ENCODE measurements at places on chromosomes 13 and 19.
A peak's percentile ranks its signal among the peaks of the same experiment; 100 is the strongest.

- no peak for DNase-seq
Observed at GRCh38 chr13:34294483-34295129, 476.7 kb downstream of the RFC3 start.

GRCh38 chr13:25882466-25883357 is 169.1 kb downstream of the SHISA2 start:
- DNase-seq = no peak

DNA sequence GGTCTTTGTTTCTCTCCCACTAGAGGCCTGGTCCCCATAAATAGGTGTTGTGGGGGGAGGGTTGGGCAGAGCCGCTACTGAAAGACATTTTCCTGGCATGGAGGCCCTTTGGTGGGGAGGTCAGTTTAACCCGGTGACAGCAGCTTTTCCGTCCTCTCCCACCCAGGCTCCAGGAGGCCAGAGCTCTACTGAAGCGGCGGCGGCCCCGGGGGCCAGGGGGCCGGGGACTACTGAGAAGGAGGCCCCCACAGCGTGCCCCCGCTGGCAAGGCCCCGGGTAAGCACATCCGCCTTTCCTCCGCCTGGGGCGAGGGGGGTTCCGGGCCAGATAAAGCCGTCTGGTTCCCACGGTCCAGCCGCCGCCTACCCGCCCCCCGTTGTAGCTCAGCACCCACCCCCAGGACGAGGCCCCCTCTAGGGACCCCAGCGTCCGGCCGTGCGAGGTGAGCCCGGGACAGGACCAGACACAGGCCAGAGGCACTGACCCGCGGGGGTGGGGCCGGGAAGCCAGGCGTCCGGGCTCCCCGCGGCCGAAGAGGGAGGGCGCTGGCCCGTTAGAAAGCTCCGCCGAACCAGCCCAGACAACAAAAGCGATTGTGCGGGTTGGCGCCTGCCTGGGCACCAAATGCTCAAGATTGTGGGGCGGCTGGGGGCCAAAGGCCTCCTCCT is 1.1 kb upstream of the LTBP4 start:
- DNase-seq = no peak

DNA sequence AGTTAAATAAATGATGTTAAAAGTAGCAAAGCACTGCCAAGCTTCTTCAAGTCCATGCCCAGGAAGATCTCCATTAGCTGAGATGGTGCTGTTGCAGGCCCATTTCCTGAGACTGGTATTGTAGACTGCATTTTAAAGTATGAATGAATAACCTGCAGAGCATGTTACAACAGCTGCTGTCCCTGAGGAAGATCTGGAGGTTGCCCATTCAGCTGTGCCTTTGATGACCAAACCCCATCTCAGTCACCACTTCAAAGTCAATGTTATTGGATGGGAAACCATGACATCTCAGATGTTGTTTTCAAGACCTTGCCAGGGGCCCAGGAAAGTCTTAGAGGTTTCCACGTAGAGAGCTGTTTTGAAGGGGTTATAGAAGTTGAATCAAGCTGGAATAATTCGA is 281.3 kb downstream of the MTUS2 start:
- DNase-seq = no peak

- DNase-seq = no peak
Observed at GRCh38 chr19:15199661-15200552, 888 bp downstream of the NOTCH3 start.

DNA sequence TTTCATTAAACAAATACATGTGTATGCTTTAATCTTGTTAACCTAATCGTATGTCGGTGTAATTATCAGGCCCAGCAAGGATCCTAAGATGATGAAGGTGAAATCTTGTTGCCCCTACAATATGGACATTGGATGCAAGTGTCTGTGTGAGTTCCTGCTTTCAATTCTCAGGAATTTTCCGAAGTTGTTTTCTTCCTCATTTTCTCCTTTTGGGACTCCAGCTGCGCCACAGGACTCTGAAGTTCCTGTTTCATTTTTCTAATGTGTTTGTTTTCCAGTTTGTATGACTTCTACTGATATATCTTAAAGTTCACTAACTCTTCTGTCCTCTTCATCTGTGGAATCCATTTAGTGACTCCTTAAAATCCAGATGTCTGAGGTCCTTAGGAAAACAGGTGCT is 11.9 kb upstream of the OR7D2 start:
- DNase-seq = no peak

DNA sequence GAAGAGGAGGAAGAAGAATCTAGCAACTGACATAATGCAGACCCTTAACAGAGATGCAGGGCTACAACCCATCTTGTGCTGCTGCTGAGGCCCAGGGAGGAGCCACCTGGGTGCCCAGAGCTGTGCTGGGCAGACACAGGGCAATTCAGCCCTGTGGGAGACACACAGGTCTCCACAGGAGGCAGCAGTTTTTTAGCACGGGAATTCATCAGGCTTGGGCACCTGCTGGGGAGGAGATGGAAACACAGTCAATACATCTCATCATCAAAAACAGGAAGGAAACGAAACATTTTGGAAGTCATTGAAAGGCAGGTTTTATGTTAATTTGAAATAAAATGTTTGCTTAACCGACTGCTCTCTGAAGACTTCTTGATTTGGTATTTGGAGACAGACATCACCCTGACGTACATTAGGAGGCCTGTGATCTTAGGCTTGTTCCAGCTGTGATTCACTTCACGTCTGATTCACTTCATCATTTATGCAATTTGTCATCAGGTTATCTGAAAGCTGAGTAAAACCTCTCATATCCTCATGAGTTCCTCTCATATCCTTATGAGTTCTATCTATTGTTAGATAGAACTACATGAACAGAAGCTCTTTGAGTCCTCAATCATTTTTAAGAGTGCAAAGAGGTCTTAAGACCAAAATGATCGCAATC is 77.4 kb downstream of the CYSLTR2 start:
- no peak for DNase-seq

GRCh38 chr13:98825659-98826058 is 73.2 kb upstream of the SLC15A1 start:
- DNase-seq = no peak

DNA sequence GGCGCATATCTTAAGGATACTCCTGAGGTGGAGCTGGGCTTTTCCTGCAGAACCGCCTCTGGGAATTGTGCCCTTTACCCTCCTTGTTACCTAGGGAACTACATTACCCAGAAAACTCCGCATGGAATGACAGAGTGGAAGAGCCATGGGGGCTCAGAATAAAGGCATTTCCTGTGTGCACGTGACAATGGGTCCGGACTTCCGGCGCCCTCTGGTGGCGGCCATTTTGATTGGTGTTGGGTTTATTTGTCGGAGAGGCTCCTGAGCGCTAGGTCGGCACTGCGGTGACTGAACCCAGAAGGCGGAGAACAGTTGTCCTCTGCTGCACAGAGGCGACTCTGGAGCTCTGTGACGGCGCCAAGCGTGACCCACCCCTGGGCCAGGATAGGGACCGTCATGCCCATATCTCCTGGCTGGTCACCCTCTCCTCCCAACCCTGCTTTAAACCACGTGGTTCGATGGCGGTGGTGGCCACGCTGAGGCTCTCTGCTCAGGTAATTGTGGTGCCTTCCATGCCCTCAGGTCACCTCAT is at the start of gene ZNF587B:
ZNF587B (plus strand) TSS at position 229 of the 532 bp plus-strand sequence; CDS start at position 459, 230 bp downstream.
- DNase-seq = peak; percentile 22

DNA sequence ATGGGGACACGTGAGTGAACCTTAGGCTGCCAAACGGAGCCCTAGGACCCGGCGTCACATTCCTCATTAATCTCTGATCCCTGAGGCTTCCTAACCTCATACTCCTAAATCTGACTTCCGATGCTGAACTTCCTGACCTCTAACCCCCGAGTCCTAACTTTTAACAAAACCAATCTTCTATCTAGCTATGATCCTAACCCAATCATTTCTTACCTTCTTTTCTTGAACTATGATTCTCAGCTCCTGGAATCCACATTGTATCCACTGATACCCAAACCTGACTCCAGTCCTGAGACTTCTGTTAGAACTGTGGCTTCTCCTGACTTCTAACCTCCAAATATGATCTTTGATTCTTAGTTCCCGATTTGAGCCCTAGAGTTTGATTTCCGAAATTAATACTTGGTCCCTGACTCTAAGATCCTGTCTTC is 447 bp downstream of the NFKBIB start:
- DNase-seq = no peak

DNA sequence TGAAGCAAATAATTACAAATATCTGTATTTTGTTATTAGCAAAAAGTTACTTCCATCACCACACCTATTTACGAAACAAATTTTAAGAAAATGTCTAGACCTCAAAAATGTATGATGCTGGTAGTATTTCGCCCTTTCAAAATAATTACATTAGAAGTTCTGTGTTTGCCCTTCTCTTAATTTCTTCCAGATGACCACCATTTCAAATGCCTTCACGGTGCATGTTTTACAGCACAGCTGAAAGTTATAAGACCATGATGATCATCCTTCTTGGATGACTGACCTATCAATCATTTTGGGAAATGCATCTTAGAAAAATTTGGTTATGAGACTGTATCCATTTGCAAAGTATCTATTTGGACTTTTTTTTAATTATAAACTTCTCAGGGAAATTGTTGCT is 390.8 kb downstream of the SLITRK6 start:
- no peak for DNase-seq

DNA sequence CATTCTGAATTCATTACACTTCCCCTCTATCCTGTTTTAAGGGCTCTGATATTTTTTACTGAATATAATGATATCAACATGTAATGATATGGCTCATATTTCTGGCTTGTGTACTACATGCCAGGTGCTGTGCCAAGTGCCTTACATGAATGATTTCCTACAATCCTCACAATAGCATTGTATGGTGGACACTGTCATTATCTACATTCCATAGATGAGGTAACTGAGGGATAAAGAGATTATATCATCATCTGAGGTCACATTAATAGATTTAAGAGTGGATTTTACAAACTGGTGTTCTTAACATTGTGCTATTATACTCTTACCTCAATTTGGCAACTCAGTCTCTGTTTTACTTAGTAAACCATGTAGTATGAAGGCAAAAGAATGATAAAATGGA is 502.0 kb downstream of the LIG4 start:
- DNase-seq = no peak

DNA sequence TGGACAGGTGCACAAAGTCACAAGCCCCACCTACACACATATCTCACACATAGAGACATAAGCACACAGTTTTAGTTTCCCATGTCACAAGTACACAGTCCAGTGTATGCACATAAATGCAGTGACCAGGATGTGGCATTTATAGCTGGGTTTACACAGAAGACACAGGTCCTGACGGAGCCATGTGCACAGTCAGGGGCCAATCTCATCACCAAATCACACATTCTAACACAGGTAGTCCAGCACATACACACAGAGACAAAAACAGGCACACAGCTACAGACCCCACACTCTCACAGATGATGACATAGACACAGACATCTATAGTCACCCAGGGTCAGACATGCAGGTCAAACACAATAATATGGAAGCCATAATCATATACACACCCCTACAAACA is 2.1 kb downstream of the NUMBL start:
- DNase-seq = no peak

DNA sequence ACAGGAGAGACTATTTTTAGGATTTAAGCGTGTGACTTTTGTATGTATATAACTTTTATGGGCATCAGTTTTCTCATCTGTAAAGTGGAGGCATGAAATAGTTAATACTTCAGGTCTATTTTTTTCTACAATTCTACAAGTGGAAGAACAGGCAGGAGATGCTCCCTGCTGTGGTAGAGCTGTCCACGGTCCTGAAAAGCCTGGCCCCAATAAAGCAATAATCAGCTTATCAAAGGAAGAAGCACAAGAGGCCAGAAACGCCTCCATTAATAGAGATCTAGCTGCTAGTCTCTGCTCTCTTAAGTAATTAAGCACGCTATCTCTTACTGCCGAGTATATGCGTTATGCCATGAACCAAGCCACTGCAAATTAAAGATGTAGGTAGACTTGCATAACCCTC is 28.0 kb upstream of the WASF3 start:
- no peak for DNase-seq

- no peak for DNase-seq
Observed at GRCh38 chr13:67232384-67232783, 2.2 kb upstream of the PCDH9 start.

DNA sequence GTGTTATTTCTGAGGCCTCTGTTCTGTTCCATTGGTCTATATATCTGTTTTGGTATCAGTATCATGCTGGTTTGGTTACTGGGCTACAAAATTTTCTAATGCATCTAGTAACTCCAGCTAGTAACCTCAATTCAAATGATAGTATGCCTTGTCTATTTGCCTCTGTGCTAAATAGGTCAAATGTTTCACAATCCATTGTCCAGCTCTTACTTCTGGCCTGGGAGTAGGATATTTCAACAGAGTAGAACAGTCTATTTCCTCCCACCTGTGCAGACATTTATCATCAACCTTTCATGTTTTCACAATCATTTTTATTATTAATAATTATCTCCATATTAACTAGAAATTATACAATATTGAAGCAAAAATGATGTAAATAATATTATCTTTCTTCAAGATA is 18.1 kb upstream of the NDFIP2 start:
- DNase-seq = no peak

DNA sequence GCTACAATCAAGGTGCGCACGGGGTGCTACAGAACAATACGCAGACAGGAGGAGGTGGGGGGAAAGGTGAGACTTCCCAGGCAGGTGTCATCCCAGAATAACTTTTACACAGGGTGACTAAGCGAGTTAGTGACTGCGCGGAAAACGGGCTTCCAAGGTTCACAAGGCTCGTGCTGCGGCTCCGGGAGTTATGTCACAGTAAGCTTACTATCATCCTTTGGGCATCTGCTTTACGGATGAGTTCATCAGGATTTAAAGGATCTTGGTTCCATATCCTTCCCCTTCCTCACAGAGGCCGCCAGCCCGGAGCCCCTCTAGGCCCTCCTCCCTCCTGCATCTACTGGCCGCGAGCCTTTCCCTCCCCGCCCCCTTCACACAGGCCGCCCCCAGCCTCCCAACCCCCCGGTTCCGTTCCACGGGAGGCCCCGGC is 474 bp upstream of the IFT88 start:
- DNase-seq = peak; percentile 34

GRCh38 chr13:70945506-70945905 is 837.3 kb upstream of the KLHL1 start:
- DNase-seq = no peak

DNA sequence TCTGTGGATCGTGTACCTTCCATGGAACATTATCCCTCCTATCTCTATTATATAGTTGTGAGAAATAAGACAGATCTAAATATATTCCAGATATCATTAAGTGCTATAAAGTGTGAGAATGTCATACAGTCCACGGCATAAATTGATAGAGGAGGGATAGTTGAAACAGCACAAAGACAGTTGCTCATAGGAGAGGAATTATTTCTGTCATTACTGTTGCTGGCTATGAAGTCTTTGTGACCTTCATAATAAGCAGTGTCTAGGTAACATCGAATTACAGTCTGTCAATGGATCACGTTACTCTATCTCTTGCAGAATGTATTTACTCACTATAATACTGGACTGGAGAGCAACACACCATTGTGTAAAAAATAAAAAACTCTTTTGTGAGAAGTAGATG is 671.5 kb upstream of the PCDH20 start:
- DNase-seq = no peak

GRCh38 chr19:7395360-7396066 is 46.8 kb downstream of the ARHGEF18 start:
- DNase-seq = no peak

DNA sequence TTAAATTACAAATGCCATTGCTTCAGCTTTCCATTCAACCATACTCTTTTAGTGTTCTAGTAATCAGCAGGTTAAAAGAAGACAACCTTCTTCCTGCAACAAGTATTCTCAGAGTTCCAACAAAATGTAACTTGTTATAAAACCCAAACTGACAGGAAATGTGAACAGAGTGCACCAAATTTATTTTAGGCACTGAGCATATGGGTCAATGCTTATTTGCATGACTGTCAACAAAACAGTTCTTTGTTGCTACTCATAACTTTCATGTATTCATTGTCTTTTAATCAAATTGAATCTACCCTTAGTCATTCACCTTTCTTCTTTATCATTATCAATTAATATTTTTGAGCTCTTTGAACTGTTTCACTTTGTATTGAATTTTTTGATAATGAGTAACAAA is 554.1 kb downstream of the DACH1 start:
- DNase-seq = no peak
